Stimulated activated CD8-positive, alpha-beta memory T cell treated with anti-CD3 and anti-CD28 coated beads, Interleukin-12 subunit alpha, Interleukin-12 subunit beta, amount 100 ng/mL, for 1 hour (primary cell): ENCODE measurements at places on chromosomes 13 and 19.

GRCh38 chr13:89862691-89863036 lies 1484.8 kb upstream of the MIR17HG start:
- DNase-seq, result no peak

- no peak for DNase-seq
Measured at GRCh38 chr19:28498404-28498976, 714.5 kb downstream of the UQCRFS1 start.

GRCh38 chr13:60303166-60303565 lies 93.9 kb upstream of the TDRD3 start:
- DNase-seq, result no peak

DNA sequence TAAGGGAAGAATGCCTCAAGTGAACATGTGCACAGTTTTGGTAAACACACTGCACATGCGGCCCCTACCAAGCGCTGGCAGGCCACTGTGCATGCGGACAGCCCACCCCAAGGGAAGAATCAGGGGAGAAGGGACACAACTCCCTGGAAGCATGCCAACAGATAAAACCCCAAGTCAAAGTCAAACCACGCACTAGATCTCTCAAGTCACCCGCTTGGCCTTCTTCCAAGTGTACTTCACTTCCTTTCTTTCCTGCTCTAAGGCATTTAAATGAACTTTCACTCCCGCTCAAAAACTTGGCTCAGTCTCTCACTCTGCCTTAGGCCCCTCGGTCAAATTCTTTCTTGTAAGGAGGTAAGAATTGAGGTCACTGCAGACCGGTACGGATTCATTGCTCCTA lies 4.6 kb upstream of the RFXAP start:
- no peak for DNase-seq

DNA sequence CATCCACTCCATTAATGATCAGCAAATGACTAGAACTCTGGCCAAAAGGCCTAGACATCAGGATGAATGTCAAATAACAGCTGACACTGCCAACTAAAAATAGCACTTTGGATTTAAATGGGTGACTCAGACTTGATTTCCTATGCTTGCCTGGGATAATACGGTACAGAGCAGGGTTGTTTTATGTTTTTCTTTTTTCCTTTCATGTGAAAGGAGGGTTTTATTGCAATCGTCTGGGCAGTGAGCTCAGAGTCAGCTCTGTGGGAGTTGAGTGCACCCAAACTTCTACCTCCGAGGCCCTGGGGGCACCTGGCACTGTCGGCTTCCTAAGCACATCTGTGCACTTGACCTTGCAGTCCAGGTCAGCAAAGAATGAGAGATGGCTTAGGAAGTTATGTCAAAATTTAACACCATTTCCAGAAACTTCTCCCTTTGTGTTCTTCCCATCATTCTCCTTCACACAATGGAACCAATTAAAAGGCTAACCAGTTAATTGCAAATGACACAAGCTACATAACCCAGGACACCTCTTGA lies 134.1 kb downstream of the LACC1 start:
- DNase-seq, result no peak

GRCh38 chr13:41709511-41709910 lies 251.4 kb downstream of the VWA8 start:
- no peak for DNase-seq

GRCh38 chr13:108984251-108984920 lies 355.0 kb downstream of the MYO16 start:
- no peak for DNase-seq

DNA sequence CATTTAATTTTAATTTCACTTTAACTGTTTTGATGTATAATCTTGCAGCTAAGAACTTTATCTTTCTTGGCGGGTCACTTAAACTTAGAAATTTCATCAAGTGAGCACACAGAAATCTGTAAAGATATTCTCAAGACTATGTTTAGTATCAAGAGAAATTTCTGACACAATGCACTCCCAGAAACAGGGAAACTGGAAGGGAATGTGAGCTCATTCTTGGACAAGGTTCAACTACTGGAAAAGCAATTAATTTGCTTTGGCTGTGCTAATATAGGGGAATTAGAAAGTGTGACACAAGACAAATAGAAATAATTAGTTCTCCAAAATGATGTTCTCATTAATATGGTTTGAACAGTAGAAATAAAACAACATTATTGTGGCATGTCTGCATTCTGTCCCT lies 402.3 kb downstream of the DACH1 start:
- no peak for DNase-seq

GRCh38 chr19:5559804-5560133 lies 8.0 kb downstream of the TINCR start:
- DNase-seq, result no peak
